Stimulated activated CD4-positive, alpha-beta T cell treated with anti-CD3 and anti-CD28 coated beads, Interleukin-1b, Interleukin-23, amount 100 ng/mL, for 24 hours (primary cell): ENCODE measurements at places on chromosomes 6 and 20.

- no peak for DNase-seq
These were observed 7.8 kb downstream of the TDP2 start for GRCh38 chr6:24658573-24659560.

GRCh38 chr20:44586289-44586911 is 4.0 kb downstream of the PKIG start:
- no peak for DNase-seq

- no peak for DNase-seq
These were observed 32.5 kb upstream of the PIM1 start for GRCh38 chr6:37137201-37138090.

GRCh38 chr20:38135271-38135650 is 29.8 kb downstream of the TGM2 start:
- no peak for DNase-seq

DNA sequence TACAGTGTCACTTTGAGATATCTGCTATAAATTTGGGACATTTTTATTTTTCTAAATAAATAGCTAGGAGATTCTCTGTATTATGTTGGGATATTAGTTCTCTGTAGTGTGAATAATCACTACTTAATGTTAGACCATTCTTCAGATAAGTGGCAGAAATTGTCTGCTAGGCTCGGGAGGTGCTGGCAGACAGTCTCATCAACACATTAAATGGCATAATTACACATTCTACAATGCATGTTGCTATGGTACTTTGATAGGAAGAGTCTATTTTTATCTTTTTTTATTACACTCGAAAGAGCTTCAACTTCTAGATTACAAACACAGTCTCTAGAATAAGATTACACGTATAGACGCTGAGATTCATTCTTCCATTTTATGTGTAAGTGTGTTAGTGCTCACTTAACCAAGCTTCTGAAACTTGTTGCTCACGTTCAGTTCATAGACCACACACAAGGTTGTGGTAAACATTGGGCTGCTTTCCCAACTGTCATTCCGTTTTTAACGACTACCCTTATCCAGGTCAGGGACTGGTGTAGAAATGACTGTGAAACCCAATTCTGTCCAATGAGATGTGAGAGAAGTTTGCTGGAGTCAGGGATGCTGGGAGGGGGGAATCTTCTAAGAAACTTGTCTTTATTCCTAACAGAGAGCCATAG is 78.6 kb downstream of the TPBG start:
- DNase-seq: no peak

DNA sequence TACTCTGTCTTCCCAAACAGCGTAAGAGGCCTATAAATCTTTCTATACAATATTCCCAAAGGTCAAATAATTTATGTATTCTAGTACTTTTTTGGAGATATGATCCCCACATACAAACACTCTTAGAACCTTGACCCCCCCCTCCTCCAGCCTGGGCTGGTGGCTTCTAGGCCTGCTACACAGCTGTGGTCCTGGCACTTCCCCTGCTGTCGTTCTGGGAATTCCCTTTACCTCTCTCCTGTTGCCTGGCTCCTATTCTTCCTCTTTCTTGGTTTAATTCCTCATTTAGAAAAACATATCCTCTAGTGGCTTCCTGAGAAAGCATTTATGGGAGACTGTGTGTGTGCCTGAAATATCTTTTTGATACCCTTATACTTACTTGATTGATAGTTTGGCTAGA is 4.1 kb upstream of the TXLNB start:
- no peak for DNase-seq

- no peak for DNase-seq
These were observed 280.0 kb downstream of the SOX4 start for GRCh38 chr6:21873562-21873961.

- DNase-seq: no peak
These were observed 147.9 kb upstream of the PRND start for GRCh38 chr20:4573564-4574355.

DNA sequence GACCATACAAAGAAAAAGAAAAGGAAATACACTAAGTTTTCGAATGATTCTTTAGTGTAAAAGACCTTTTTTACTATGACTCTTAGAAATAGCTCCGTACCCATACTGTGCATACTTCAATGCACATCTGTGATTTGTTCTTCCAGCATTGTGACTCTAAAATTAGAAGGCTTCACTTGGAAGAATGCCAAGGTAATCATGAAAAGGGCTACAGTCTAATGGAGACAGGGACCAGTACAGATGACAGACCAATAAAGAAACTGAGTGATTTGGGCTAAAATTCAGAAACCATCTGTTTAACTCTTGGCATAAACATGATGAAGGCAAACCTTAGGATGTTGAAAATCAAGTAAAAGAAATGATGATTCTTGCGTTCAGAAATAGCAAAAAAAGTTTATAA is 46.3 kb downstream of the CYP39A1 start:
- DNase-seq: no peak

DNA sequence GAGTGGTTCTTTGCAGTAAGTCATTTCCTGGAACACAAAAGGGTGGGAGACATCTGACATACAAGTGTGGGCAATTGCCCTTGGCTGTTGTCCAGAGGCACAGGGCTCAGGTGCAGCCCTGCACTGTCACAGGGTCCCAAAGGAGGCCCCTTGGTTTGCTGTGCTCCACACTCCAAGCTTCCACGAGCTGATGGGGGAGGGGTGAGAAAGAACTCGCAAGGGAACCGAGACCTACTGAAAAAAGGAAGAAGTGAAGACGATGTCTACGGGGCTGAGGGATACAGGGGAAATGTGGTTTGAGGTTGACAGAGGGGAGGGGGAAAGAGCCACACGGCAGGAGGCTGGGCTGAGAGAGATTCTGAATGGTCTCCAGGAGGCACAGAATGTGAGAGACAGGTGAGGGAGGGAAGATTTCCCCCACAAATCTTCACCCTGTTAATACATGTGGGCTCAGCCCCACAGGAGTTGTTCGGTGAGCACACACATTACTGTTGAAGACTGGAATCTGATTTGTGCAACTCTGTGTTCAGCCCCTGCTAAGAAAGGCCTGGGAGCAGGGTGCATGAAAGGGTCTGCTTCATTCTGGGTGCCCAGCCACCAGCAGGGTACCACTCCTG is 123.4 kb downstream of the LY86 start:
- DNase-seq: no peak

DNA sequence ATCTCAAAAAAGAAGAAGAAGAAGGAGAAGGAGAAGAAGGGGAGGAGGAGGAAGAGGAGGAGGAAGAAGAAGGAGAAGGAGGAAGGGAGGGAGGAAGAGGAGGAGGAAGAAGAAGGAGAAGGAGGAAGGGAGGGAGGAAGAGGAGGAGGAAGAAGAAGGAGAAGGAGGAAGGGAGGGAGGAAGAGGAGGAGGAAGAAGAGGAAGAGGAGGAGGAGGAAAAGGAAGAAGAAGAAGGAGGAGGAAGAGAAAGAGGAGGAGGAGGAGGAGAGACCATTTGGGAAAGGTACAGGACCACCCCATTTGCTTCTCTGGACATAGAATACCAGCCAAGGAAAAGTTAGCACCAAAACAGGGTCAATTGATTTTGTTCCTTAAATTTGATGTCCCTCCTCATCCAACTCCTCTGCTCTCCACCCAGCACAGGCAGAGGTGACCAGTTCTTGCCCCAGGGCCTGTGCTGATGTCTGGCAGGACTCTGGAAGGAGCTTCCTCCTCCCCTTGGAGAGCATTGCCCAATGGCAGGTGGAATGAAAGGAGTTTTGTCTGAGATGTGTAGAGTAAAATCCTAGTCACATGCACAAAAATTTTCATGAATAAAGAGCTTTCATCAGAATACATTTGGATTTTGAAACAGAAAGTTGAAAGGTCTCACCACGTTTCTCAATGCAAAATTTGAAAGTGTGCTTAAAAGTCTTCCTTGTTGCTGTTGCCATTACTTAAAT is 182.9 kb downstream of the LY86 start:
- no peak for DNase-seq

GRCh38 chr6:93972791-93973190 is 553.4 kb upstream of the EPHA7 start:
- no peak for DNase-seq

- DNase-seq: no peak
These were observed 380.1 kb upstream of the SULF2 start for GRCh38 chr20:48165401-48165685.

DNA sequence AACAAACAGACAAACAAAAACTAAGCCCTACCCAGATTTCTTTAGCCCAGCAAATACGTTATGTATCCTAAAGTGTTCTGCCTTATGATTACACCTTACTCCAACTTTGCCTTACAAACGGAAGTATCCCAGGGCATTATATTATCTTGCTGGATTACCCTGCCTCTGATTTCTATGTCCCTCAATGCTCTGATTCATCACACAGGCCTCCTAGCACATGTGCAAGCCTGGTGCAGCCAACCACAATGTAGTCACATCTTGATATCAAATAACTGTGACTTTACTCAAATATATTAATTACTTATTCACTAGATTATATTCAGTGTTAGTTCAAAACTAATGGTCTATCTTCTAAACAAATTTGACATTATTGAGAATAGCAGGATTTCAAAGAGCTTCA is 598.6 kb downstream of the TBC1D32 start:
- no peak for DNase-seq

GRCh38 chr20:41006936-41007474 is 21.6 kb upstream of the TOP1 start:
- no peak for DNase-seq

- no peak for DNase-seq
These were observed 54.0 kb downstream of the PIGU start for GRCh38 chr20:34622821-34623451.

GRCh38 chr6:706819-707381 is 14.0 kb upstream of the EXOC2 start:
- no peak for DNase-seq

GRCh38 chr6:160036790-160037206 is 67.9 kb downstream of the IGF2R start:
- no peak for DNase-seq

DNA sequence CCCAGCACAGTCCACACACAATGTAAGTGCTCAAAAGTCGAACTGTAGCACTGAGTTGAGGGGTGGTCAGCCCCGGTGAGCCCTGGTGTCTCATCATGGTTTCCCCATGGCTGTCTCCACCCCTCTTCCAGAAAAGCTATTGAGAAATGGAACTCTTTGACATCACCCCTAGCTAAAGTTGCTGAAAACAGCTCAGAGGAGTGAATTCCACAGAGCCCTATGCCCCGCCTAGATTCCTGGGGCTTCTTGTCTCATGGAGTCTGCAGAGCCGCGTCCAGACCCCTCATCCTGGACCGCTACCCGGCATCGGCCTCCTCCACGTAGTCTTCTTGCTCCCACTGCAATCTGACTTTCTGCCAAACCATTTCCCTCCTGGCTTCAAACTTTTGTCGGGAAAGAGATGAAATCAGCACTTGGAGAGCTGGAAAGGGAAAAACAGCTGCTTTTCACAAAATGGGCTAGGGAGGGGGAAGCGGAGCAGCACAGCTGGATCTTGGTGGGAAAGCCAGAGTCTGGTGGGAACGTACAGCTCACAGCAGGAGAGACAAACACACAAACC is 132.2 kb downstream of the SNX5 start:
- DNase-seq: no peak

- DNase-seq: no peak
These were observed 47.6 kb downstream of the CDH4 start for GRCh38 chr20:61299618-61300017.

GRCh38 chr6:24980507-24981385 is 45.0 kb upstream of the RIPOR2 start:
- no peak for DNase-seq

DNA sequence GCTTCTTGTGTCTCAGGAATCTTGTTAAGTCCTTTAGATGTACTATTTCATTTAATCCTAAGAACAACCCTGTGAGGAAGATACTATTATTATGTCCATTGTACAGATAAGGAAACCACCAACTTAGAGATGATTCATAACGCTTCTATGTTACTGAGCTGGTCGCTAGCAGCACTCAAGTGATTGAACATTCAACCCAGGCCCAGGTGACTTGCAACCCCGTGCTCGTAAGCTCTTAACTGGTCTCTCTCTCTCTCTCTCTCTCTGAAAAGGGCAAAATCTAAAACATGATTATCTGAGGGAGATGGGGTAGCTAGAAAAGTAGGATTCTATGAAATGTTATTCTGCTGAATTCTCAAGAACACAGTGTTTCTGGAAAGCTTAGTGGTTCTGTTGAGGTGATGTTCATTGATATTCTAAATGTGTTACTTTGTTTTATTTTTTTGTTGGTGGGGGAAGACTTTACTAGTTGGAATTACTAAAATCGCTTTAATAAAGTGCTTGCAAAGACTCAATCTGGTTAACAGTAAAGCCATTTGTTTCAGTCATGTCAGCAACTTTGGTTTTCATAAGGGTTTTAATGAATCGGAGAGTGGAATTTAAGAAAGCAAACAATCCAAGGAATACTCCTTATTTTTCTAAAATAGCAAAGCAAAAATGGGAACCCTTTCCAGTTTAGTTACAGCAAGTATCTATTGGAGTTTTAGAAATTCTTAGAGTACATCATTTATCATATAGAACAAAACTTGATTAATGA is 265.0 kb upstream of the TAB2 start:
- DNase-seq: no peak

DNA sequence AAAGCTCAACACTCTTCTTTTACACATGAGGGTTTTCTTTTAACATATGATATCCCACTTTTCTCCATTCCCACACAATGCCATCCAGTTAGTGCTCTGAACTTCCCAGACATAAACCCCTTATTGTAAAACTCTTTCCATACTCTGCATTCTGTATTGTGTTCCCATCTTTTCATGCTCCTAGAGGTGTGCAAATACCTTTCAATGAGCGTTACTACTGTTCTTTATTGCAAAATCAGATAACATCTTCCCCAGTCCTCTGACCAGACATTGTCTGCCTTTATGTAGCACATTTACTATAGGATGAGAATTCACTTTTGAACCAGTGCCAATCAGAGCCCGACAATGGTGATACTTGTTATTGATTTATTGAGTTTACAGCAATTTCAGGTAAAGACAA is 296.2 kb downstream of the GRIK2 start:
- no peak for DNase-seq

DNA sequence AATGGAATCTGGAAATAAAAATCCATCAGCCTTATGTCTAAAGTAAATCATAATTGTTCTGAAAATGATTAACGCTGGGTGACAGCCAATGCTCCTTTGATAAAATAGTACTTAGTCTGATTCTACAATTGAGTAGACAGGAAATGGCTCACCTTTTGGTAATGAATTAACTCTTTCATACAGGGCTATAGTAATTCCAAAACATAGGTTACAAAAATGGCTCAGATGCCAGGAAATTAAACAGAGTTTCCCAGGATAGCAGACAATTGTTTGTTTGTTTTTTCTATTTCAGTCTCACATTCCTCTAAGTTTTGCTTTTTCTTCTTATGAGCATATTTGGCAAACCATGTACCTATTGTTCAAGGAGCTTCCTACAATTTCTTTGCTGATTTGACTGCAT is 257.2 kb upstream of the EPHA7 start:
- DNase-seq: no peak

GRCh38 chr6:159279790-159280277 is 110.6 kb downstream of the FNDC1 start:
- no peak for DNase-seq

- DNase-seq: no peak
These were observed 150.0 kb downstream of the PHACTR1 start for GRCh38 chr6:12866422-12867029.

DNA sequence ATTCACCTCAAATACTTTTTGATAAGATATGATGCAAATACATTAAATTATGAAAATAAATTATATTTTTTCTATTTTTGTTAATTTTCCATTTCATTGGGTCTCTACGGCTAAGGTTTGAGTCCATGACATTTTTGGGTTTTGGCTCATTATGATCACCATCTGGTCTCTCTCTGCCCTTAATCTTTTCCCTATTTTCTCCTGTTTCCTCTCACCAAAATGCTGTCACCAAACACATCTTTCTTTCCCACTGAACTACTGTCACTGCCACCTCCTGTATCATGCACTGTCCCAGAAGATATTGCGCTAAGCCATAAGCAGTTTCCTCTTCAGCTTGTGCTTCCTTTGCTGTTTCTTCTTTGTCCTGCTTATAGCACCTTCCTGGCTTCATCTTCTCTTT is 42.0 kb upstream of the OGFRL1 start:
- no peak for DNase-seq
